ENCODE measurements at places on chromosomes 2 and 18.
A peak's percentile ranks its signal among the peaks of the same experiment; 100 is the strongest.

GRCh38 chr2:71071681-71072398 lies 3.4 kb downstream of the NAGK start:
- DNase-seq: peak; percentile 30

GRCh38 chr2:39069136-39069515 lies 51.7 kb downstream of the SOS1 start:
- no peak for DNase-seq

DNA sequence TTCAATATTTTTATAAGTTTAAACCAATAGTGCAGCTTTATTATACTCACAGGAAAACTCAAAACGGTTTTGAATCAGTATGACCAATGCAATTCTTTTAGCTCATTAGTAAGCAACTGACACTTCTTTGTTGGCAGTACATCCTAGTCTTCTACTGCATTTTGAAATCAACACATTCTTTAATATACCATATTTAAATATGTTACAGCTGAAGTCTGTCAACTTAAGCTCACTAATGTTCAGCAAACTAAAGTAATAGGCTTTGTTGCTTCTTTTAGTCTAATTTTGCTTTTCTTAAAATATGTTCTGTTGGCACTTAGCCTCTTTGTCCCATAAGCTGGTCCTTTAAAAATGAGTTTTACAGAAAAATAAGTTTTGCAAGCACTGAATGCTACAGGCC lies 55.4 kb upstream of the CCBE1 start:
- DNase-seq: no peak

DNA sequence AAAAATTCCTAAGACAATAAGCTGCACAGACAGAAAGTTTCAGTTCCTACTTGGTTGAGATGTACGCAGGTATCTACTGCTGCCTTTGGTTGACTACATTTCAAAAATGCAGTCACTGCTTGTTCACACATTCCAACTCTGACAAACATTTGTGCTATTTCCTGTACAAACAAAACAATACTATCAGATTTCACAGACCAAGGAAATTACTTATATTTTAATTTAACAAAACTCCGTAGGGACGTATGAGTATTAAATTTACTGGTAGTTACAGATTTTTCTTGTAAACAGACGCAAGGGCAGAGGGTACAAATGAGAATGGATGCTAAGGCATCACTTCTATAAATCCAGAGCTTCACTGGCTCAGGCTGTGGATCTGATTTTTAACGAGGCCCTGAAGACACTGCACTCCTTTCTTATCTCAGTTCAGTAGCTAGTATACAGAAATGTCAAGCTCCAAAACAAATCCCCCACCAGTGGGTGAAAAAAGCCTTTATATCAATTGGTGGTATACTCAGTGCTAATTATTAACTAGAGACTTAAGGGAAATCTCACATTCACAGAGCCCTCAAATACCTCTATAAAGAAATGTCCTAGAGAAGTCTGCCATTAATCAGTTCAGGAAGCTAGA lies 31.7 kb upstream of the TTC32 start:
- DNase-seq: no peak

GRCh38 chr2:43018179-43019024 lies 208.0 kb downstream of the ZFP36L2 start:
- DNase-seq: no peak

DNA sequence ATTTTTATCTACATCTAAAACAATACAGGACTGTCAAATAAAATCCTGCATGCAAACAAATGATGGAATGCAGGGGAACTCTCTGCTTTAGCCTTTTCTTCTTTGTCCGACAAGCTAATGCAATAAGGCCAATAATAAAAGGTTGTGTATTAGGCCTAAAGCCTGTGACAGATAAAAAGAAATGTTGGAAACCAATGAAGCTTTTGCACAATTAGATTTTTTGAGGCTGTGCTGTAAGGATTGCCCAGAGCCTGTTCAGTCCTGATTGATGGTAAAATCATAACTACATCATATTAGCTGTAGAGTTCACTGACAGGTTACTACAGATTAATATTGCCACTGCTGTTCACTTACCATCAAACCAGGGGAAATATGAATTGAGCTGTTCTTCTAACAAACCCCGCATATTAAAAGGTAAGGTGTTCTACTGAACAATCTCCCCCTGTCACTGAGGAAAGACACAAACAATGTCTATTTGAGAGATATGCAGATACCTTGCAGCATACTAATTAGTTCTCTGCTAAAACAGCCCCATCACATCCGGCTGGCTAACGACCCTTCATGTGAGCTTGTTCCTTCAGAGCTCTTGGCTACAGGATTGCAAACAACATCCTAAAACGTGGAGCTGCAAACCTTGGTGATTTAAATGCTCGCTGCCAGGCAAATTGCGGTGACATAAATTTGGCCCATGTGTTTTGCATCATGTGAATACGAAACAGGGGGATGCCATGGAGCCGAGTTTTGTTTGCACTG lies 305.4 kb downstream of the MTX2 start:
- no peak for DNase-seq

GRCh38 chr18:61616111-61616610 lies 276.6 kb downstream of the RNF152 start:
- DNase-seq: no peak

DNA sequence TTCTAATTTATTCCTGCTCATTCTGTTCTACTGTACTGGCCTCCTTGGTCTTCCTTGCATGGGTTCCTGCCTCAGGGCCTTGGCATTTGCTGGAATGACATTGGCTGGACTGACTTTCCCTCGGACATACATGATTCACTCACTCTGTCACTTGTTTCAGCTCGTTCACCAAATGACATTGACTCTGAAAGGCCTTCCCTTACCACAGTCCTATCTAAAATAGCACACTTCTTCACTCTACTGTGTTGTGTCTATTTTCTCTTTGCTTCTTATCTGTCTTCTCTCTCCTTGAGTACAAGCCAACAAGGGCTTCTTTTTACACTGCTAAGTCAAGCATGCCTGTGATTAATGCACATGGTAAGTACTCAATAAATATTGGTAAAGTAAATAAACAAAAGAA lies 65.6 kb downstream of the SCG2 start:
- no peak for DNase-seq

- peak; percentile 63 for DNase-seq
Observed at GRCh38 chr2:84946204-84947009, 24.6 kb upstream of the KCMF1 start.

DNA sequence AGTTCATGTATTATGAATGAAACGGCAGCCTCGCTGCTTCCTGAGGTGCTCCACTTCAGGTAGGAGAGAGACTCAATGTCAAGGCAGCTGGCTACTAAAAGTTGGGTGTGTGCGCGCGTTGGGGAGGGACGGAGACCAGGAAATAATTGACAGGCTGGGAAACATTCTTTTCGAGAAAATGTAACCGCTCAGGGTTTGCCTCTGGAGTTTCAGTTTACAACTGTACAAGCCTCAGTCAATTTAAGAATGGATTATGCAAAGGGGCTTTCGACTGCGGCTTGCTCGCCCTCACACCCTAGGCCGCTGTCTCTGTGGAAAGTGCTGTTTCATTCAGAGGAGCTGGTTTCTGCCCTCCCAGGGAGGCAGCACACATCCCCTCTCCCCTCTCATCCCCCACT lies 4.4 kb upstream of the SPRED2 start:
- DNase-seq: peak; percentile 39

GRCh38 chr2:237529452-237530402 lies 36.6 kb upstream of the PRLH start:
- DNase-seq: no peak

DNA sequence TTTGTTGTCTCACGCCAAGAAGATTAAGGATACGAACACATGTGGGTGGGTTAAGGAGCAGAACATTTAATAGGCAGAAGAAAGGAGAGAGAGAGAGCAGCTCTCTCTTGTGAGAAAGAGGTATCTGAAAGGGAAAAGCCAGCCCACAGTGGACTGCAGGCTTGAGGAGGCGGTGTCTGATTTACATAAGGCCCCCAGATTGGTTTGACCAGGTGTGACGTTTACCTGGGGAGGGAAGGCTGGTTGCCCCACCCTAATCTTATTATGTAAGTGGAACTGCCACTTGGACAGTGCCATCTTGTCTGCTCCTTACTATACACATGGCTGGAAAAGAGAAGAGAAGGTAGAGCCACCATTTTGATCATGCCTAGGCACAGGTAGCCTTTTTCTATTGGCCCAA lies 189.2 kb downstream of the NCK2 start:
- DNase-seq: no peak

DNA sequence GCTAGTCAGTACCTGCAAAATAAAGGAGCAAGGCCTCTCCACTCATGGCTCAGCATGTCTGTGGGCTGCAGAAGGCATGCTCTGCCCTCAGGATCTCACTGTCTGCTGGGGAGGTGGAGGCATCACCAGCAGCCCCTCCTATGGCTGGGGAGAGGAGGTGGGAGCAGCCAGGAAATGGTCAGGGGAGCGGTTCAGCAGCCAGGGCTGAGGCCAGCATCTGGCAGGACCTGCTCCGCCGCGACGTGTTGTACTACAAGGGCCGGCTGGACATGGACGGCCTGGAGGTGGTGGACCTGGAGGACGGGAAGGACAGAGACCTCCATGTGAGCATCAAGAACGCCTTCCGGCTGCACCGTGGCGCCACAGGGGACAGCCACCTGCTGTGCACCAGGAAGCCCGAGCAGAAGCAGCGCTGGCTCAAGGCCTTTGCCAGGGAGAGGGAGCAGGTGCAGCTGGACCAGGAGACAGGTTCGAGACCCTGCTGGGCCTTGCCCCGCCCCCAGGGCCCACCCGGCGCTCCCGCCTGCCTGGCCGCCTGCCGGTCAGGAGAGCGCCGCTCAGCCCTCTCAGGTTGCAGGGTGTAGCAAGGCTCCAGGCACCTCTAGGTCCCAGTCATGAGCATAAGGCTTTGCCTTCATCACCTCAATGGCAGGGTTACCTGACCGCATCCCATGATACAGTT lies 49.0 kb downstream of the FAM168B start:
- DNase-seq: no peak

GRCh38 chr2:127055786-127056076 lies 51.2 kb downstream of the BIN1 start:
- DNase-seq: no peak

DNA sequence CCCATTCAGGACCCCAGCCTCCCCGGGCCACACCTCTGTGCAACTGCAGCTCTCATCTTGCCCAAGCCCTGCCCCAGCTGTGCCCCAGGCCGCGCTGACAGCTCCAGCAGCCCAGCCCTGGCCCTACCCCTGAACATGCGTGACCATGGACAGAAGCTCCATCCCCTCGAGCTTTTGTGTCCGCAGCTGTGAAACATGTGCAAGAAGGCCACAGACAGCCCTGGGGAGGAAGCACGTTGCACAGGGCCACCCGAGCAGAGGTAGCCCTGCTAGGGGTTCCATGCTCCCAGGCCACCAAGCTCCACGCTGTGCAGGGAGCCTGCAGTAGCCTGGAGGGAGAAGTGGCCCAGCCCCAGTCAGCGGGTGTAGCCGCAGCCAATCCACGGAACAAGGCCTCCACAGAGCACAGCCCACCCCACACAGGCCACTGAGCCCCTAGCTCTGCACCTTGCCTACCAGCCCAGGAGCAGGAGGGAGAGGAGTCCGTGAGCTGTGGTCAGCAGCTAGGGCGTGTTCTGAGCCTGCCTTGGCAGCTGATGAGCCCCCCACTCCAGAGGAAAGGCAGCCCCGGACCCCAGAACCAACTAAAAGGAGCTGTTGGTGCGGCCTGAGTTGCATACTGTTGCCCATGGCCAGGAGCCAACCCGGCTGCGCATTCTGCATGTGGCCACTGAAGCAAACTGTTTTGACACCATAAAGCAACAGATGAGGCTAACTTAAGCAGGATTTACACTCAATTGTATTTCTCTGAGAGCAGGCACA lies 184.0 kb downstream of the SEPTIN10 start:
- no peak for DNase-seq

- DNase-seq: no peak
Observed at GRCh38 chr2:65072181-65072970, 16.2 kb downstream of the CEP68 start.

DNA sequence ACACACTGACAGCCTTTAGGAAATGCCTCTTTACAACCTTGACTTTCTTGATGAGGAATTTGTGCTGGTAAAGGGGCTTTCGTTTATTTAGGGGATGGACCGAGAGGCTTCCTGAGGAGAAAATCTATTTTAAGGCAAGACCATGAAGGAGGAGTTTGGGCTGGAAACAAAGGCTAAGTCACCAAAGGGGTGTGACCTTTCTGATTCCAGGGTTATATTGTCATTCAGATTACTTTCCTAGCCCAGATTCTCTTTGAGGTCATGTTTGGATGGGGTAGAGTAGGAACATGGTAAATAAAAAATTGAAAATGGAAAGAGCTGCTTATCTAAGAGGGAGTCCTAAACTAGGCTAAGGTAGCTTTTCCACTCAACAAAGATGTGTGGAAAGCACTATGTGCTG lies 77.1 kb upstream of the UGP2 start:
- DNase-seq: no peak

- no peak for DNase-seq
Observed at GRCh38 chr2:222945887-222946286, 85.1 kb downstream of the ACSL3 start.

DNA sequence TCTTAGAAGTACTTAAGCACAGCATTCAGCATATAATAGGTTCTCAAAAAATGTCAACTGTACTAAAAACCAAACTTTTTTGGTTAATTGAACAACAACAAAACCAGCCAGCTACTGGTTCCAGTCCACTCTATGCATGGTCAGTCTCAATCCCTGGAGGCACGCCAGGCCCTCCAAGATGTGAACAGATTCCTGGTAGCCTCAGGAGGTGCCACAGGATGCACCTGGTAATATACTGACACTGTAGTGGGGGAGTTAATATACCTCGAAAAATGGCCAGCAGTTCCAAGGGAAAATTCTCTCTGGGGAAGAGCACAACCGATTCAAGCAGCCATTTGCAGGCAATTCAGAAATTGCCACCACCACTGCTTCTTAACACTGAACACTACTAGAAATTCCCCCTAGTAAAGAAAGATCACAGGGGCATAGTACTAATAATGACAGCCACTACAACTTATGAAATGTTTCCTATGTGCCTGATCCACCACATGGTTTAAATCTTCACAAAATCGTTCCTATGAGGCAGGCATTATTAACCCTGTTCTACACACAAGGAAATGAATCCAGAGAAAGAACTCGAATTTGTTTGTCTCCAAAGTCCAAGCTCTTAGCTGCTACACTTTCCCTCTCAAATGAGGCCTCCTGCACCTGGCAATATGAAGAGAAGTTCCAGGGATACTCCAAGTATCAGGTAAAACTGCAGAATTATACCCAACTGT lies 3.4 kb downstream of the MGAT4A start:
- no peak for DNase-seq

- DNase-seq: no peak
Observed at GRCh38 chr2:207479198-207479785, 50.5 kb upstream of the CREB1 start.
